ENCODE measurements at places on chromosomes 3 and 15.

GRCh38 chr3:187593451-187593850 is 76.7 kb downstream of the SST start:
- DNase-seq, result no peak

GRCh38 chr3:156317462-156318074 is 197.2 kb downstream of the KCNAB1 start:
- DNase-seq, result no peak

- no peak for DNase-seq
Measured at GRCh38 chr3:30631243-30631904, 25.0 kb downstream of the TGFBR2 start.

GRCh38 chr15:99677540-99678134 is 55.6 kb downstream of the LYSMD4 start:
- no peak for DNase-seq

- DNase-seq, result no peak
Measured at GRCh38 chr3:171788546-171789351, 21.5 kb downstream of the PLD1 start.

DNA sequence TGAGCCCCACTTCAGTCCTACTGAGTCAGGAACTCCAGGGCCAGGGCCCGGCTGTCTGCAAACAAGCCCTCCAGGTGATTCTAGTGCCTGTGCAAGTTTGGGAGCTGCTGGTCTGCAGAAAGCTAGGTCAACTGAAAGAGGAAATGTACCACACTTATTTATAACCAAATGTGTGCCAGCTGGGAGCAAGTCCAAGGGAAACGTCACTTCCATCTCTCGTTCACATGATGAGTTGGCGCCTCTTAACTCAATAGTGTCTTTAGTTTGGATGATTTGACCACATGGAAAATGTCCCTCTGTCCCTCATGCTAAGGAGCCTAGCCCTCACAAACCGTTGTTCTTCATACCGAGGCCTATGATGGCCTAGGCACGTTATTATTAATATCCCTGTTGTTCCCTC is 43.2 kb downstream of the GOLGA8S start:
- DNase-seq, result no peak

DNA sequence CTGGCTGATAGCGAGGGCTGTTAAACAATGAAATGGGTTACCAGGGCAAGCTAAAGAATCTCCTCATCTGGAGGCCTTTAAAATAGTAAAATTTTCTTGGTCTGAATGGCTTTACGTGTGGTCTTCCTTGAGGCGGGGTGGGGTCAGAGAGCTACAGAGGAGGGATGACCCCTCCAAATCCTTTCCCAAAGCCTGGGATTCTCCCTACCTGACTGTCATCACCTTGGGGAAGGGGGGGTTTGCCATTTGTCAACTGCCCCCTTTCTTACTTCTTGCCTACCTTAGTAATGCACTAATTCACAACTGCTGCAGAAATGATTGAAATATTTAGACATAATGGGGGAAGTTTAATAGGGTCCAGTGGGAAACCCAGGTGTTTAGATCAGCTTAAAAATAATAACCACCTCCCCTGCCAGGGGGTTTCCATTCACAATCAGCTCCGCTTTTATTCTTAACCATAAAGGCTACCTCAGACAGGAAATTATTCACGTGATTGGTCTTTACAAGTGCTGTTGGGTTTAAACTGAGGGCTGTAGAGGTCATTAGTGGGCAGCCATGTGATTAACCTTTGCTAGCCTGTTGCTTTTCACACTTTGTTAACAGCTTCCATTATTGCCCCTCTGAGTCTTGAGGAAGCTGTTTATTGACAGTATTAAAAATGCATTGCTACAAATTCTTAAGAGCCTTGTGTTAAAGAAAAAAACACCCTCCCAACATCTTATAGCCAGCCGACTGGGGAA is 276.5 kb upstream of the ATP11B start:
- DNase-seq, result no peak

DNA sequence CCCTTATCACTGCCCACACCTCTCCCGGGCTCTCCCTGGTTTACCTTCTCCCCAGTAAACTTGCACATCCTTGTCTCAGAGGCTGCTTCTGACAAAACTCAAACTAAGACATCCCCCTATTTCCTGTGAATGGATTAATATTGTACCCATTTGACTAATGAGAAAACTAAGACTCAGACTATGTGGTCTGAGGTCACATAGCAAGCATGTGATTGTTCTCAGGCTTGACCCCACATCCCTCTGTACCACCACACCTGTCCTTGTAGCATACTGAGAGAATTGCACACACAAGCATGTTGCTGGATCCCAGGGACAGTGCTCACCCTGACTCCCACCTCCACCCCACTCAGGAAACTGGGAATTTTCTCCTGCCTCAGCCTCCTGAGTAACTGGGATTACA is 90.7 kb upstream of the HES1 start:
- DNase-seq, result no peak

GRCh38 chr15:54502416-54503075 is 524.3 kb downstream of the UNC13C start:
- no peak for DNase-seq

GRCh38 chr3:45914362-45915058 is 28.2 kb downstream of the CCR9 start:
- no peak for DNase-seq

DNA sequence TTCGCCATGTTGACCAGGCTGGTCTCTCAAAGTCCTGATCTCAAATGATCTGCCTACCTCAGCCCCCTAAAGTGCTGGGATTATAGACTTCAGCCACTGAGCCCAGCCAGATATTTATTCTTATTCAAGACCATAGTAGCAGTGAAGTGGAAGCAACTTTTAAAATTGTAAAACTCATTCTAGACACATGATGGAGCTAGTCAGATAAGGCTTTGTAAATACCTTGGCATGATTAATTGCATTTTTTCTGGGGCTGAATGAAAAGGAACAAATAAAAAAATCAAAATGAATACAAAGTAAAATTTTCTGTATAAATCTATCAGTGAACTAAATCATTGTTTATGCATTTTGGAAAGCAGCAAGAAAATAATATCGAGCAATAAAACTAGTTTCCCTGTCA is 4.1 kb upstream of the MYO1E start:
- DNase-seq, result no peak

DNA sequence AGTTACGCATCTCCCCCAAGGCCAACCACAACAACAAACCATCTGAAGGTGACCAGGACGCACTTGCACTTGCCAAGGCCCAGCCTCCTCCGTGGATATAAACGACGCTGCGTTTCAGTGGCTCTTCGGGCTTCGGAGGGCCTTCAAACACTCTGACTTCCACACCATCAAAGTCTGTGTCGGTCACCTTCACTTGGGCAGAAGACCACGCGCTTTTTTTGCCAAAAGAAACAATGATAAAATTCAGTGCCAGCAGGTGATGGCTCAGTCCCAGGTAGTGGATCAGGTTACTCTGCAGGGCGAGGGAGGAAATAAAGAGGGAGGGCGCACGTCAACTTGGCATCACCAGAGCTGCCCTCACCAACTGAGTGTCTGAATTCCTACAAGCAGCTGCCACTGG is 63.0 kb downstream of the NCEH1 start:
- no peak for DNase-seq

DNA sequence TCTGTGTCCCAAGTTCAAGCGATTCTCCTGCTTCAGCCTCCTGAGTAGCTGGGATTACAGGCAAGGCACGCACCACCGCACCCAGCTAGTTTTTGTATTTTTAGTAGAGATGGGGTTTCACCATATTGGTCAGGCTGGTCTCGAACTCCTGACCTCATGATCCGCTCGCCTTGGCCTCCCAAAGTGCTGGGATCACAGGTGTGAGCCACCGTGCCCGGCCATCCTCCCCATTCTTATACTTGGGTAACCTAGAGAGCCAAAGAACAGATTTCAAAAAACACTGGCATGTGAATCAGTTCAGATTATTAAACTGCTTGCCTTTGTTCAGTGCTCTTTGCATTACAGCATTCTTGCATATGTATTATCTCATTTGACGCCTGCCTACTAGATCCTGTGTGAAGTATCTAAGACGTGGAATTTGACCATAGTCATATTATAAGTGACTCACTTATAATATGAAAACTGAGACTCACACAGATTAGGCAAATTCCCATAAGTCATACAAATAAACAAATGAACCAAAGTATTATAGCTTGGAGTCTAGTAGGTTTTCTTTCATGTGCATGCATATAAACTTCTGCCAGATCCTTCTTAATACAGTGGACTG is 123.5 kb downstream of the UNC13C start:
- DNase-seq, result no peak

DNA sequence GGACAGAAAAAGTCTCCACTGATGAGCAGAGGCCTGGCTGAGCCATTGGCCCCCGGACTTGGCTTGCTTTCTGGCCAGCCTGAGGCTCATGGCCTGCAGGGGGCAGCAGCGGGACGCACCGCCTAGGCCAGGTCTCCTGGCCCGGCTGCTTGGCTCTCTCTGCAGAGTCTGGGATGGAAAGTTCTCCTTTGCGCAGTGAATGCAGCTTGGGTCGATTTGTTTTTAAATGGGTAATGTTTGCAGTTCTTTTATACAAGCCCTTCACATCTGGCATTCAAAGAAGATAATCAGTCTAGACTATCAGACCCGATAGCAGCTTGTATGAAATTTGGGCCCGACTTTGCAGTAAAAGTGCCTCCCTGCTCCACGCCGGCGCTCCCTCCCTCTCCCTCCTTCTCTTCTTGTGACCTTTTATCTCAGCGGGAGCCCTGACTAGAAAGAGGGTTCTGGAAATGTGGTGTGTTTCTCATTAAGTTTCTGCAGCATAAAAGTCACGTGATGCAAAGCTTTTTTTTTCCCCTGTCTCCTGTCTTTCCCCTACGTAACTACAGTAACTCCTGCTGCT is 59.9 kb downstream of the ZNF621 start:
- peak; percentile 61 for DNase-seq

DNA sequence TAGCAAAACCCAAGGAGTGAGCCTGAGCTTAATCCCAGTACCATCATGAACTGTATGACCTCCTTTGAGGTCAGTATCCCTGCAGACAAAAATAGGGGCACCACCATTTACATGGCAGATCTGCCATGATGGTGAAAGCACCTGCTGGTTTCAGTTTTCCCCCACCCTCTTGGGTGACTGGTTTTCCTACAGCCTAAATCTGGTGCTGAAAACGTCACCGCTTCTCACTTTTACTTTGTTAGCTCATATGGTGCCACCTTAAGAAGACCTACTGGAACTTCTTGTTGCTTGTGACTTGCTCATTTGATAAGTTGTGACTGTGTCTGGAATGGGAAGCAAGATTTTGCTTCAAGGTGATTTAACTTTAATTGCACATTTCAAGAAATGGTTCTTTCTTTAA is 5.1 kb downstream of the PPP1R2 start:
- peak; percentile 38 for DNase-seq

- no peak for DNase-seq
Measured at GRCh38 chr3:83226751-83227150, 1465.3 kb upstream of the GBE1 start.

DNA sequence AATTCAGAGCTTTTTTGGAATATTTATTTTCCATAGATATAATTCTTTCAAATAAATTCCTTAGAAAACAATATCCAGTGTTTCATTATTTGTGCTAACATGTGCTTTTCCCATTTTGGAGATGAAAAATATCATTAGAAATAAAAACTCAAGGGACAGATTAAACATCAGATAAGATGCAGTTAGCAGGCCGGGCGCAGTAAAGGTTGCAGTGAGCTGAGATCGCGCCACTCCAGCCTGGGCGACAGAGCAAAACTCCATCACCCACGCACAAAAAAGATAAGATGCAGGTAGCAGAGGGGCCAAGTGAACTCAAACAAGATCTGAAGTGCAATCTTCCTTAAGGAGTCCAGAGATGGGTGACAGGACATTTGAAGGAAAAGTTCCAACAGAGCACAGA is 48.0 kb downstream of the ZNF445 start:
- no peak for DNase-seq

GRCh38 chr3:71104121-71104541 is 479.4 kb downstream of the FOXP1 start:
- no peak for DNase-seq

DNA sequence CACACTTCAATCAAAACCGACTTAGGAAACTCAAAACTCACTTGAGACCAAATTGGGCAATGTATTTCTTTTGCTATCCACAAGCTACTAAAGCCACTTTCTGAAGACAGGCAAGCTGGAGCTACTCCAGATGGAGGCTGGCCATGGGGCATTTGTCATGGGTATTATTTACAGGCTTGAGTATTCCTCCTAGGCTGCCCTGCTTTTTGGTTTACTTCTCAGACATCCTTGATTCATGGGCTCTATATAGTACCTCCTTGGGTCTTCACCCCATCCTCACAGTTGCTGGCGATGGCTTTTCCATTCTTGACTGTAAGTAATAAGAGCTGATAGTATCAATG is 18.6 kb upstream of the SYNM start:
- no peak for DNase-seq

- DNase-seq, result no peak
Measured at GRCh38 chr3:154011036-154011435, 110.2 kb upstream of the ARHGEF26 start.

- no peak for DNase-seq
Measured at GRCh38 chr15:29968099-29968894, 114.5 kb upstream of the GOLGA8J start.

- DNase-seq, result no peak
Measured at GRCh38 chr3:195900436-195901355, 7.7 kb downstream of the TNK2 start.

GRCh38 chr3:98199020-98199419 is 32.5 kb downstream of the OR5H15 start:
- DNase-seq, result no peak

DNA sequence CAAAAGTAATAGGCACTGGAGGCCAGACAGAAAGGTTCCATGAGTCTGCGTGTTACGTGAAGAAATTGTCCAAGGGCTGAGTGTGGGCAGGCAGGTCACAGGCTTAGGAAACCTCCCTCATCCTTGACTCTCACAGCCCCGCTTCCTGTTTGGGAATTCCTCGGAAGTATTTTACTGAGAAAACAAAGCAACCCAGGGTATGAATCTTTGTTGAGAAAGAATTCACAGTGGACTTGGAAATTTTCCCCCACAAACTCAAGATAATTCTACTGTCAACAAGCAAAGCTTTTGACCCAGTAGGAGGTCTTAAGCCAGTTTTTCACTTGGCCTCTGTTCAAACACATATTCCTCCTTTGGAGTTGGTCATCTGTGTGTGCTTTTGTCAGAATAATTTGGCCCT is 377.1 kb upstream of the TPM1 start:
- DNase-seq, result no peak

DNA sequence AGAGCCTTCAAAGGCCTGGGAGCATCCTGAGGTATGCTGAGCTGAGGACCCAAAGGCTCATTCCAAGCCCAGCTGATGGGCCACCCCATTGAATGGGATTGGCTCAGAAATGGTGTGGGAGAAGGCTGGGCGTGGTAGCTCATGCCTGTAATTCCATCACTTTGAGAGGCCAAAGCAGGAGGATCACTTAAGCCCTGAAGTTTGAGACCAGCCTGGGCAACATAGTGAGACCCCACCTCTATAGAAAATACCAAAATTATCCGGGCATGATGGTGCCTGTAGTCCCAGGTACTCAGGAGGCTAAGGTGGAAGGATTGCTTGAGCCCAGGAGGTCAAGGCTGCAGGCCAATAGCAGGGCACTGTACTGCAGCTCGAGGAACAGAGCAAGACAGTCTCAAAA is 43.8 kb upstream of the ADAMTSL3 start:
- no peak for DNase-seq
